Fibroblast of lung (primary cell): ENCODE measurements at places on chromosomes 5 and 9. TPM values are rescaled to one million over a fixed set of nuclear protein-coding genes. Genes with fewer than 3 reads are reported as not detected.

DNA sequence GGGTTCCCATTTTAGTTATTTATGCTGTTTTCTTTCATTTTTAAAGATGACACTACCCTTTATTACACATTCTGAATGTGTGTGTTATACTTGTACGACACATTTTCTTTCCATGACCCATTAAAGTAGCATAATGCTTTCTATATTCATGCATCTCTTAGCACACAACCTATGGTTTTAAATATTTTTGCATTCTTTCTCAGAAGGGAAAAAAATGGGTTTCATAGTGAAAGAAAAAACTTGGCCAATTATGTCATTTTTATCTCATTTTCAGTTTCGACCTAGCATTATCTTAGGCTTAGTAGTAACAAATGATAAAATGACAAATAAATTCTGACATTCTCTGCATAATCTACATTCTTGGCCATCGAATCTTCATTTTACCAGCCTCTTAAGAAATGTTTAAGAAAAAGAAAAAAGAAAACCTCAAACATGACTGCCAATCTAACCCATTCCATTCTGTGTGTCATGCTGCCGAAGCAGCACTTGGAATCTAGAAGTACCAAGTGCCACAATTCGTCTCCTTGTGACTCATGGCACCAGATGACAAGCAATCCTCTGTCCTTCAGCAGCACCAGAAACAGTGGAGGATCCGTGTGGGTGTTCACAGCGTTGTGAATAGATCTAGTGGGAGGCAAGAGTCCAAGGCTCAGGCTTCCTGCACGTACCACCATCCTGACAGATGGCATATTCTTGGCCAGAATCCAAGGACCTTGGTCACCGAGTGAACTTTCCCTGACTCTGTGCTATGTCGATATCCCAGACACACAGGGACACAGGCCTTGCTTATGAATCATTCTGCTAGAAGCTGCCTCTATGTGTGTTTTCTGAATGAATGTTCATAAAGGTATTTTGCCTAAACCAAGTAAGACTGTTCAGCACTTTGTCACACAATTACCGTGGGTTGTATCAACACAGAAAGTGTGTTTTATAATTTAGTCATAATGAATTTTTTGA, 502.7 kb downstream of the NR2F1-AS1 start:
- peak; percentile 99 for DNase-seq

GRCh38 chr5:14794583-14795230, 76.9 kb downstream of the ANKH start:
- no peak for DNase-seq

GRCh38 chr9:94819161-94819687, 92.7 kb downstream of the AOPEP start:
- DNase-seq: peak; percentile 21

GRCh38 chr5:93355691-93356090, 225.3 kb downstream of the NR2F1-AS1 start:
- DNase-seq: no peak

DNA sequence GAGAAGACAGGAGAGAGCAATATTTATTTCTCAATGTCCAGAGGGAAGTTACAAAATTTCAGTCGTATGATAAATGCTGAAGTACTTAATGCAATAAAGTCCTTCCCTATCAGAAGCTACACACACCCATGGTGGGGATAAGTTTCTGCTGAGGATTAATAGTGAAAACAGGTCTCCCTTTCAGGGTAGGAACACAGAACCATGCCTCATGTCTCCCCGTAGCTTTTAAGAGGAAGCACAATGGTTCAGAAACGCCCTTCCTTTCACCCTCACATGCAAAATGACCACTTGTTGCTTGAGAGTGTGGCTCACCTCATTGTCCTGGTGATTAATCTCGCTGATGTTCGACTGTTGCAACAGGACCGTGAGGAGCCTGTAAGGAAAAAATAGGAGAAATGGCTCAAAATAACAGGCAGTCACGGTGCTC, 73.6 kb downstream of the ANKRD55 start:
- peak; percentile 59 for DNase-seq

DNA sequence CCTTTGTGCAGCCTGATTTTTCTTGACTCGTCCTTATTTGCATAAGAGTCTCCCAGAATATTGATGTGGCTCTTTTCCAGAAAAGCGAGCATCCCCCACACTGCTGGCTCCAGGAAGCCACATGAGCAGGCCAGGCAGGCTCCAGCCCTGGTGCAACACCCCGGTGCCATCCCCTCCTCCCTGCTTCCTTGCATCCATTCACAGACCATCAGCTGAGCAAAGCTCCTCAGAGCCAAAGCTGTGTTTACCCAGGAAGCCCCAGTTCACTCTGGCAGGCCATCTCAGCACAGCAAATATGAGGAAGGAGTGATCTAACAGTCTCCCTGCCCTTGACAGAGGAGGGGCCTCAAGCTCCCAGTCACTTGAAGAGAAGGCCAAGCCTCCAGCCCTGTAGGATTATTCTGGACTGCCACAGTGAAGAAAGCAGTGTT, 34.4 kb downstream of the INSYN2B start:
- DNase-seq: peak; percentile 94

DNA sequence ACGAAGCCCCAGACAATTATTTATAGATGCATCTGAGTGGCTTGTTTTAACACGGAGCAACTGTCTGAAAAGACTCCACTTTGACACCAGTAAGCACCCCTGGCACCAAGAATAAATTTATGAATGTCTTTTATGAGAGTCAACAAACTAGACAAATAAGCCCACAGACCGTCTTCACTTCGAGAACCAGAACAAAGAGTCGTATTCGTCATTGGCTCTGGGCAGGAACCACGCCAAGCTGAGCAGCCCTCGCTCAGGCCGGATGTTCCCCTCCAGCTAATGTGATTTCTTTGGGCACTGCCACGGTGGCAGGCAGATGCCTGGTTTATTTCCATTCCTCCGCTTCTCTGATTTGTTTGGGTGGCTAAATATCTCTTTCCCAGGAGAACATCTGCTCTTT, 91.9 kb upstream of the STC2 start:
- no peak for DNase-seq

DNA sequence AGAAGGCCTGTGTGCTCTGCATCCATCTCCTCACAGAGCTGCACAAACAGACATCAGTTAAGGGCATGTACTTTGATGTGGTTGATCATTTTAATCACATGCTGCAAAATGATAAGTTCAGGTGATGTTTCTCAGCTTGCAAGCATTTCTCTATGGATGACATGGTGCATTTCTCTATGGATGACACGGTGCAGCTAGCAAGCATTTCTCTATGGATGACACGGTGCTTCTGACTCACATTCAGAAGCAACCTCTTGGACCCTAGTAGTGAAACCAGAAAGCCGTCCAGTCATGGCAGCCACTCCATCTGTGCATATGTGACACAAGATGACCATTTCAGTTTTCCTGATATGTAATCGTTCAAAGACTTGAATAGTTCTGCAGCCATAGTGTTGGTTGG, 24.1 kb upstream of the RNF20 start:
- no peak for DNase-seq

DNA sequence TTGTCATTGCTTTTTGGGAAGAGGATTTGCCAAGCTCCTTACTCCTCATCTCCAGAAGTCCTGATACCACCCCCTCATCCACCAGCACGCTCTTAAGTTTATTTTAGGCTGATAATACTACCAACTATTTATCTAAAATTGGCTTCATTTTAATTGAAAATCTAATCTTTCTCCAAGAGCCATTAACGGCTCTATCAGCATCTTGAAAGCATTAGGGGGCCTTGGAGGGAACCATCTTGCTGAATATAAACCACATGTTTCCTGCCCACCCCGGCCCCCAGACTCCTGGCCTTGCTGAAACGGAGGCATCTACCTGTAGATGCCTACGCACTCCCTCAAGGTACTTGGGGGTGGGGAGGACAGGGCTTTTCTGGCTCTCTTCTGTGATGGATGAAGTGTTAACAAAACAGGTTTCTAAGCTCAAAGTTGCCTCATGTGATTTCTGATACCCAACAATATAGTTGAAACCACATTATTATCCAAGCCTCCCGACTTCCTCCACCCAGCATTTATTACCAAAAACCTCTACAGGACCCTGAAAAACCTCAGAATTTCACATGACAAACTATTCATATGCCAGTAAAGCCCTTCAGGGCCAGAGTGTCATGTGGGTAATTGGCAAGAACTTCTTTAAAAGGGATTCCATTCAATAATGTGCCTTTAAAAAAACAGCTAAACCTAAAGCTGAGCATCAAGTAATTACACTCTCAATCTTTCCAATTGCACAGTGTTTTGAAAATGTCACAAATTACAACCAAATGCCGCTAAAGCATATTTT, 96.7 kb downstream of the SAXO1 start:
- DNase-seq: no peak

GRCh38 chr5:142491270-142491669, 166.4 kb upstream of the SPRY4 start:
- DNase-seq: no peak

GRCh38 chr5:115565233-115565632, 20.7 kb upstream of the FEM1C start:
- DNase-seq: no peak

GRCh38 chr5:154478752-154479159, 729 bp upstream of the HAND1 start:
- no peak for DNase-seq

GRCh38 chr5:92378966-92379611, 996.0 kb upstream of the ARRDC3 start:
- DNase-seq: peak; percentile 72

GRCh38 chr9:134456756-134457305, 130.6 kb downstream of the RXRA start:
- DNase-seq: no peak

DNA sequence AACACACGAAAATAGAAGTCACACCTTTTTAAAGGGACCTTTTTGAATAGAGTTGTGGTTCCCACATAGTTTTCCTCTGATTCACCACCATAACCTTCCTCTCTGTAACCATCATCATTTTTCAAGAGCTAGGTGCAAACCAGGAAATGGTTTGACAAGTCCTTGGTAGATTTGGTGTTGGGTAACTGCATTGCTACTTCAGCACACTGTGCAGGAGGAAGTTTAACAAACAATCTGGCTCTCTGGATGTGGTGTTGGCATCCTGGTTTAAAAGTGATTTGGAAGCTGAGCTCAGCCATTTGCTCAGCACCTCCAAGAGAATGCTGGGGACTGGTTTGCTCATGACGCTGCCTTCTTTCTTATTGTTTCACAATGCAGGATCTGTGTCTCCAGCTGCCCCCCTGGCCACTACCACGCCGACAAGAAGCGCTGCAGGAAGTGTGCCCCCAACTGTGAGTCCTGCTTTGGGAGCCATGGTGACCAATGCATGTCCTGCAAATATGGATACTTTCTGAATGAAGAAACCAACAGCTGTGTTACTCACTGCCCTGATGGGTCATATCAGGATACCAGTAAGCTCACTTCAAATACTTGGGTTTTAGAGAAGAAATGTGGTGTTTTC, 213.1 kb downstream of the RFK start:
- peak; percentile 94 for DNase-seq

- no peak for DNase-seq
Measured at GRCh38 chr5:162514116-162514515, 446.5 kb downstream of the GABRG2 start.

DIPK1B gene
- 0.16 and 0.34 TPM in 2 replicates for polyA plus RNA-seq

ZFP62 gene
- polyA plus RNA-seq: 10.1 and 14.4 TPM in 2 replicates

C9orf152 gene
- not detected in 2 replicates for polyA plus RNA-seq

LCN6 gene
- polyA plus RNA-seq: not detected in 2 replicates

JAK2 gene
- 5.0 and 5.7 TPM in 2 replicates for polyA plus RNA-seq

FAM169A gene
- 0.61 and 0.88 TPM in 2 replicates for polyA plus RNA-seq

BICD2 gene
- 9.1 and 10.6 TPM in 2 replicates for polyA plus RNA-seq

EDIL3 gene
- polyA plus RNA-seq: 8.1 and 149 TPM in 2 replicates
